NCI-H69 (cell line): ENCODE measurements at places on chromosomes 3 and 15.

DNA sequence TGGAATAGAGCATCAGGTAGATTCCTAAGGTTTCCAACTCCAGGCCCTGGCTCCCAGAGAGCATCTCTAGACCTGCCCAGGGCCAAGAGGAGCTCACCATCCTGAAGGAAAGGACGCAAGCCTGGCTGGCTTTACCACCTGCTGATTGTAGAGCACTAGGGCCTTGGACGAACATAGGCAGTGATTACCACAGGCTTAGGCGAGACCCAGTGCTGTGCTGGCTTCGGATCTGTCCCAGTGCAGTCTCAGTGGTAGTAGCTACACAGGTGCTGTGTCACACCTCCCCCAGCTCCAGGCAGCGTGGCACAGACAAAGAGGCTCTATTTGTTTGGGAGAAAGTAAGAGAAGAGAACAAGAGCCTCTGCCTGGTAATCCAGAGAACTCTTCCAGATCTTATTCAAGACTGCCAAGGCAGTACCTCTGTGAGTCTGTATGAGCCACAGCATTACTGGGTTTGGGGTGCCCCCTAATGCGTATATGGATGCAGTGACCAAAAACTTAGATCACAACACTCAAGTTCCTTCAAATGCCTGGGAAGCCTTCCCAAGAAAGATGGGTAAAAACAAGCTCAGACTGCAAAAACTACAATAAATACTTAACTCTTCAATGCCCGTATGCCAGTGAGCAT lies 25.4 kb downstream of the ISG20 start:
- peak; percentile 7 for DNase-seq

GRCh38 chr15:92306663-92307062 lies 87.0 kb upstream of the ST8SIA2 start:
- DNase-seq, result peak; percentile 7

- DNase-seq, result peak; percentile 60
Measured at GRCh38 chr15:80010131-80010673, 39.2 kb upstream of the BCL2A1 start.

DNA sequence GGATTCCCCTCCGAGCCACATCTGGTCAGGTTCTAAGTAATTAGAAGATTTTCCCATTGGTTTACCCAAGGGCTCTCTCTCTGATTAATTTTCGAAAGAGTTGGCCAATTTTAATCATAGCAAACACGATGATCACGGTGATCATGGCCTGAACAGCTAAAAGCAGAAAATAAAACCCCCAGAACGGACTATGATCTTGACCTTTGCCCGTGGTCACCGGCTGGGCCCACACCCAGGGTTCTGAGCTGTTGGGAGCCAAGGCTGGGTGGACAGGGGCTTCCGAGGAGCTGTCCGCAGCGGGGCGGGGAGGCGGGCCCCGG lies 2.6 kb downstream of the GP5 start:
- DNase-seq, result no peak

GRCh38 chr15:51054535-51054934 lies 40.2 kb downstream of the TNFAIP8L3 start:
- no peak for DNase-seq

DNA sequence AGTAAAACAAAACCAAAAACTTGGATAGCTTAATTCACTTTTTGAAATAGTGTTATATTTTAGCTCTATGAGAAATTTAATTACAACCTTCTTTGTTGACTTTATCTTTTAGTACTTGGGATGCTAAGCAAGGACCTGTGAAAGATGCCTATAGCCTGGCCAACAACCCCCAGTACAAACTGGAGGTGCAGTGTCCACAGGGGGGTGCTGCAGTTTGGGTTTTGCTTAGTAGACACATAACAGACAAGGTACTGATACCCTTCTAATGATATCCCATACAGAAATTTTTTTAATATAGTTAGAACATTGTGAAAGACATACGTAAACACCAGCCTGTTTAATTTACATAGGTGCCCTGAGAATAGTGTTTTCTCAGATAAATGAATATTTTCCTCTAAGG lies 35.3 kb downstream of the CAPN7 start:
- peak; percentile 20 for DNase-seq

- DNase-seq, result no peak
Measured at GRCh38 chr3:194540274-194540905, 53.6 kb upstream of the ATP13A3 start.

DNA sequence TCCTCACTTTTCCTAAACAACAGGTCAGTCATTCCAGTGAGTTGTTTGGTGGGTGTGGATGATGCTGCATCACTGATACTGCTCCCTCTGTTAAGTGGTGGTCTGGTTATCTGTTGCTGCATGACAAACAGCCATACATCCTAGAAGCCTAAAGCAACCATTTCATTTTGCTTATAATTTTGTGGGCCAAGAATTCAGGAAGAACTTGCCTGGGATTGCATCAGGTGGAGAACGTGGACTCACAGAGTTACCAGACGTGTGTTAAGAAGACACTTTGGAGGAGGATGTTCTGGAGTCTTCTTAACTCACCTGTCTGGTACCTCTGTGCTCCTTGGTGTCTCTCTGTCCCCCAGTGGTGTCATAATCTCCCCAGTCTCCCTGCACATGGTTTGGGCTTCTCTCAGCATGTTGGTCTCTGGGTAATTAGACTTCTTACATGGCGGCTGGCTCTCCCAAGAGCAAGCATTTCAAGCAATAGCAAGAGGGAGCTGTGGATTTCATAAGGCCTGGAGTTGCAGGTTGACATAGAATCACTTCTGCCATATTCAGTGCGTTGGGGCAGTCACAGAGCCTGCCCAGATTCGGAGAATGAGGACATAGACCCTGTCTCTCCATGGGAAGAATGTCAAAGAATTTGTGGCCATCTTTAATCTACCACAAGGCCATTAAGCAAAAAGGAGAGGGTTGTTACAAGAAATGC lies 20.1 kb downstream of the USP3 start:
- no peak for DNase-seq

DNA sequence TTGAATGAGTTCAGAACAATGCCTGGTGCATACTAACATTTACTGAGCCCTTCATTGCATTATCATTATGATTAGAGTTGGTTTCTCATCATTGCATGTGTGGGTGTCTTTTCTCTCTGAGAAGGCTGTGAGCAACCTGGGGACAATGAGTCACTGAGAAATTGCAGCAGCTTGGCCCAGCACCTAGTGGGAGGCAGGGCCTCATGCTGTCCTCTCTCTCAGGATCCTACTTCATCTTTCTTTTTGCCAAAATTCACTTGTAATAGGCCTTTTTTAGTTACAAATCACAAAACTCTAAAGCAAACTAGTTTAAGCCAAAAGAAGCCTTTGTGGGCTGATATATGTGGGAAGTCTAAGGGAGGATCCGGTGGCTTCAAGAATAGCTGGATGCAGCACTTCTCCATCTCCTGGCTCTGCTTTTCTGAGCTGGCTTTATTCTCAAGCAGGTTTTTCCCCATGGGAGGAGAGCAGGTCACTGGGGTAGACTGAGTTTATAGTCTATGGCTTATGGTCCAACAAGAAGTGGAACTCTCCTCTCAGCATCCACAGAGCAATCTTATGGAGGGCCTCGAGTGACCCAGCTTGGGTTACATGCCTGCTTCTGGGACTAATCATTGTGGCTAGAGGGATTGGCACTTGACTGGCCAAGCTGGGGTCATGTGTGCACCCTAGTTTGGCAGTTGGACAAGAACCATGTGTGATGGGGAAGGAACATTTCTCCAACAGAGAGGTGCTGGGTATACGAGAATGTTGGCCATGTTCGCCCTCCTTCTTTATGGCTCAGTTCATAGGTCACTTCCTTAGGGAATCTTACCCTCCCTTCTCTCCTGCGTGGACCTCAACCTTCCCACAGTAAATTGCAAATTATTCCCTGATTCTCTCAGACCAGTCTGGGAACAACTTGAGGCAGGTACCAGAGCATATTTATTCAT lies 8.7 kb upstream of the CAMK1 start:
- no peak for DNase-seq

- no peak for DNase-seq
Measured at GRCh38 chr15:74626752-74627692, 11.4 kb downstream of the CLK3 start.

DNA sequence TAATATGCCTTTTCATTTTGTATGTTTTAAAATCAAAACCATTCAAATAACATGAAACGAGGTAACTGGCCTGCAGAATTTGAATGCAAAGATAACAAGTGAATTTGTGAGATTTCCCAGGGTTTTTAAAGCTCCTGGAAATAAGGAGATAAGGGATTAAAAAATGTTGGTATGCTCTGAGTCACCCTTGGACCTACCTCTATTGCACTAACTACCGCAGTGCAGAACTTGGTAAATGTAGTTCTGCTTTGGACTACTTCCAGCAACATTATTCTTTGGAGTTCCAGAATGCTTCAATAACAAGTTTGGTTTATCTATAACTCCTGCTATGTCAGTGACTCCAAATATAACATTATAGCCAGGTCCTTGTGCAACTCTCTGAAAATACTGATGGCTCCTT lies 201.7 kb downstream of the GAP43 start:
- no peak for DNase-seq

DNA sequence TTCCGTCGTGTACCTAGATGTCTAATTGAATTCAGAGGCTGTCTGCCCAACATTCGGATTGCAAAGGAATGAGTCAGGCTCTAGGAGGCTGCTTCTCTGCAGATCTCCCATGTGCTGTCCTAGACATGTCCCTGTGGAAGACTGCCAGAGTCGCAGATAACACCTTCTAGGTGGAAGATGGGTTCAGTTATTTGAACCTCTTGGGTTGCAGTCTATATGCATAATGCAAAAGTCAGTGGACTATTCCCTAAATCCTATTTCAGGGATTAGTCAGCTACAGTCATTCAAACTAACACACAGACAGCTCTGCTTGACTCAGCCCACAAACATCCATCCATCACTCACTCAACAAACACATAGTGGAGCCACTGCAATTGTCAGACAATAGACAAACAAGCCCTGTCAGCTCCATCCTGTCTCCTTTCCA lies 300.0 kb upstream of the CTNNB1 start:
- DNase-seq, result no peak

- no peak for DNase-seq
Measured at GRCh38 chr3:192010490-192010889, 549.5 kb downstream of the PYDC2 start.

GRCh38 chr3:100759159-100759558 lies 49.9 kb downstream of the TFG start:
- DNase-seq, result no peak

- DNase-seq, result no peak
Measured at GRCh38 chr3:128176276-128176833, 23.1 kb downstream of the EEFSEC start.

DNA sequence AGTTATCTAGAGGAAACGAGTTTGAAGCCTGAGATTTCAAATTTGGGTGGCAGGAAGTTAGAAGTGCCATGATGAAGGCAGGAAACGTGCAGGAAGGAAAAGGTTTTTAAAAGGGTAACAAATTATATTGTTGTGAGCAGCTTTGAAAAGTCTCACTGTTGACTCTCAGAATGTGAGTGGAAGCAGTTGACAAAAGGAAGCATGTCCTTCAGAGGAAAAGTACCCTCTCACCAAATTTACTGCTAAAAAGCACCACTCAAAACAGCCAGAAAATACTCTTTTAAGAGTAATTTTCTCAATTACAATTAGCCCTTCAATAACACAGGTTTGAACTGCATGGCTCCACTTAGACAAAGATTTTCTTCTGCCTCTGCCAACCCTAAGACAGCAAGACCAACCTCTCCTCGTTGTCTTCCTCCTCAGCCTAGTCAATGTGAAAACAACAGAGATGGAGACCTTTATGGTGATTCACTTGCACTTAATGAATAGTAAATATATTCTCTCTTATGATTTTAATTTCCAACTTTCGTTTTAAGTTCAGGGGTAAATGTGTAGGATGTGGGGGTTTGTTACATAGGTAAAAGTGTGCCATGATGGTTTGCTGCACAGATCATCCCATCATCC lies 117.1 kb upstream of the LIPC start:
- DNase-seq, result no peak

DNA sequence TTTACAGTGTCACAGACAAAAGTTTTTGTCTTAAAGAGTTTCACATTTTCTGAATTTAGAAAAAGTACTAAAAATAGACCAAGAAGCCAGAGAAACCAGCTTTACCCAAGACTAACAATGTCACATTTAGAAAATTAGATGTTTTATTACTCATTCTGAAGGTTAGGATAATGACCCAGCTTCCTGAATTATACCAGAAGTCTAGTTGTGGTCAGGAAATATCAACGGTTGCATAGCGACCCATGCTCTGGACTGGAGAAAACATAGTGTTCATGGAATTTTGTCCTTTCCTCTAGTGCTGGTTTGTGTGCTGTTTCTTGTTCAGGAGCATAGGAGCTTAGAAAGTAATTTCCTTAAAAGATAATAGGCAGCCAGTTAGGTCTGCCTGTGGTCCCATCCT lies 59.0 kb downstream of the DPPA2 start:
- DNase-seq, result no peak

DNA sequence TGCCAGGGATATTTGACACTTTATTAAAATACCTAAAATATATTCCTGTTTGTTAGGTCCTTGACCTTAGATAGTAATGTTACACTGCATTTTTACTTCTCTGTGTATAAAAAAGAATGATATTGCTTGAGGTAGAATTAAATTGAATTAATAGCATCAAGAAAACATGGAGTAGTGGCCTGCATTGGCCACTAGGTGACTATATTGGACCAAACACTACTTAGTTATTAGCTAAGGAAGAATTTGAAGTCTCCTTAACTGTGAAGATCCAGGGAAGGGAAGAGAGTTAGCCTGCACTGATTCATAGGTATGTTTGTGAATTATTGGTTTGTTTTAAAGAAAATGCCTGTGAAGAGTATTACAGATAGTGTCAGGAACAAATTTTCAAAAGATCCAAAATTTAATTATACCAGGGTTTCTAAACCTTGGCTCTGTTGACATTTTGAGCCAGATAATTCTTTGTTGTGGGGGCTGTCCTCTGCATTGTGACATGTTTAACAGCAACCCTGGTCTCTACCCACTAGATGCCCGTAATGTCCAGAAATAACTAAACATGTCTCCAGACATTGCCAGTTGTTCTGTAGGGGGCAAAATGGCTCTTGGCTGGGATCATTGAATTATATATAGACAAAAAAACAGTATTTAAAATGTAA lies 103.6 kb upstream of the THSD4 start:
- peak; percentile 33 for DNase-seq

DNA sequence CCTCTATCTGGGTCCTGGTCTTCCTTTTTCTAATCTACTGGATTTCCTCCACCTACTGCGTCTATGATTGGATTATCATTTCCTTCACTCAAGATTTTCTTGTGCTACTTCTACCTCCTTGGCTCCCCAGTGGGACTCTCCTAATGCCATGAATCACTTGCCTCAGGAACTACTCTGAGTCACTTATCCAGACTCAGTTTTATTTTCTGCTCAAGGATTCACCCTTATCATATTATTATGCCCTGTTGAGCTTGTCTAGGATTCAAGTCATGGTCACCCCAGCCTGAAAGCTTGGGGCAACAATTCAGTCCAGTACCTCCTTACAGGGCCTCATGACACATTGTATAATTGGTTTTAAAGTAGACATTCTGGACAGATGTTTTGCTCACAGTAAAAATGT lies 968.1 kb downstream of the ROBO1 start:
- DNase-seq, result no peak

GRCh38 chr3:18643281-18643680 lies 218.1 kb upstream of the SATB1 start:
- DNase-seq, result no peak
